ENCODE measurements at places on chromosomes 11 and 22.

DNA sequence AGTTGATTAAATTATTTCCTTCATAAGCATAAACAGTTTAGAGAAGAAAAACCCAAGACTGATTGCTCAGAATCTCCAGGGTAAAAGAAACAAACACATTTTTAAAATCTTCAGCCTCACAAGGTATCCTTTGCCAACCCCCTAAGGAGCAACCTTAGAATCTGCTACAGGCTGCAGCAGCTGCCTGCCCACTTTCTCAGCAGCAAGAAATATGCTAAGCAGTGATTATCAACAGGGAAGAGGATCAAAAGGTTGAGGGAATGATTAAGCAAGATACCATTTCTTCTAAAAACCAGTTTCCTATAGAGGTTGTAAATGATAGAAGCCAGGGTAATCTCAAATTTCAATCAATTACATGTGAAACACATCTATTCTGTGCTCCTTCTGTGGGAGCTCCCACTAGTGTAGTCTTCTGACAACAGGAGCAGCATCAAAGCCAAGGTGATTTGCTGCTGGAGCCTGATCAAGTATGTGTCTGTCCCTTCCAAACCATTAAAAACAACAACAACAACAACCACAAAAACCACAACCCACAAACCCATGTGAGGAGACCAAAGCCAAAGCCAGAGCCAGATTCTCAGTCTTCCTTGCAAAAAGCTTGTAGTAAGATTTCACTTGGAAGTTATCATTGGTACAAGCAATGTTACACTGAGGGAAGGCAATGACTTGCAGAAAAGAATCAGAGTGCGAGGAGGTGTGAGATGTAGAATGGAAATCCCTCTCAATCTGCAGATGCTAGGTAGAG lies 761.2 kb downstream of the DLG2 start:
- no peak for DNase-seq

DNA sequence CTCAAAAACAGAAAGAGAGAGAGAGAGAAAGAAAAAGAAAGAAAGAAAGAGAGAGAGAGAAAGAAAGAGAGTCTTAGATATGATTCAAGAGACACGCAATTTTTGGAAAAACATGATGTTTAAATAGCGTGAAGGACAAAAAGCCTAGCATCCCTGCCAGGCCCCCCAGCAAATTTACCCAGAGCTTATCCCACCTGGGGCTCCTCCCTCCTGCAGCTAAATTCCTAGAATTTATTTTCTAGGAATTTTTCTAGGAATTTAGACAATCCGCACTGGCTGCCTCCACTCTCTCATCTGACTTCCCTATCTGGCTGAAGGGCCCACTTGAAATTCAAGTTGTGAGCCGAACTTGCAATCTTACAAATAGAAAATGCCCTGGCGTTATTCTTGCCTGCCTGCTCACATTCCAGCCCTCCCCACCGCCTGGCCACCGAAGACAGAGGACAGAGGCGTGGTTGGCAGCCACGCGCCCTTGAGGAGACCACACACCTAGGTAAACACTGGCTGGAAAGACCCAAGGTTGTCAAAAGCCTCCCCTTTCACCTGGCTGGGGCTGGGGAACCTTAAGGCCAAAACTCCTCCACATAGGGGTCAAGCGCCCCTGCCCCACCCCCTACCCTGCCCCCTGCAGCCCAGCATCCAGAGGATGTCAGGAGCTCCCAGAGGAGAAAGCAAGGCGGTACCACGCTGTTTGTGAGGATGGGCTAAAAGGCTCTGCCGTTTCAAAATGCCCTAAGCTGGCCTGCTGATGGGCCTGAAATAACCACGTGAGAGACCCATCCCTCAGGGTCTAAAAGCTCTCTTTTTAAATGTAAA lies 42.2 kb downstream of the AHNAK start:
- DNase-seq: no peak

DNA sequence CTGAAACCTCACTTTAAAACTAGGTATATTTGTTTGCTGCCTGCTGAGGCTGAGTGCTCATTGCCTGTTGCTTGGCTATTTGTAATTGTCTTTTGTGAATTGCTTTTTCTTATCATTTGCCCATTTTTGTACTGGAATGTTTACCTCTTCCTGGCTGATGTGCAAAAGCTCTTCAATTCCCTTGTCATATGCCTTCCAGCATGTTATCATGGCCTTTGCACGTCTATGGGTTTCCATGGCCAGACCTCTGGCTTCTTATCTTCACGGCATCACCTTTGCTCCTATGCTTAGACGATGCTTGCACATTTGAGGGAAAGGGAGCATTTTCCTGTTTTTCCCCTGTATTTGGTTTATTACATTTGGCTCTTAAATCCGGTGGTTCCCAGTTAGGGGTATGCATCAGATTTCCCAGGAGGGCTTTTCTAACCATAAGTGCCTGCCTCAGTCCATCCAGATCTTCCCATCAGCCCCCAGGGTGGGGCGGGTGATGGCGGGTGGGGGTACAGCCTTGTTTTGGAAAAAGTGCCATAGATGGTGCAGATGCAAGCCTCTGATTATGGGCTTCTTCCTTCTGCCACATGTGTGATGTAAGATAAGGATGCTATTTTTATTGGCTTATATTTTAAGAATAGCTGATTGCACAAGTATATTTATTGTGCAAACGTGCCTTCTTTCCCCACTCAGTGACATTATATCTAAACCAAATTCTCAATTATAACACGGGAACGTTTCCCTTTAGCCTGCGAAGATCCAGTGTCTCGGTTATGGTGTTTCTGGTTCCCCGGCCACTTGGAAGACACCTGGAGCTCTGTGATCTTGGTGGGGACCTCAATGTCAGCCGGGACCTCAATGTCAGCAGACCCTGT lies 70.6 kb upstream of the SEPTIN5 start:
- DNase-seq: no peak

DNA sequence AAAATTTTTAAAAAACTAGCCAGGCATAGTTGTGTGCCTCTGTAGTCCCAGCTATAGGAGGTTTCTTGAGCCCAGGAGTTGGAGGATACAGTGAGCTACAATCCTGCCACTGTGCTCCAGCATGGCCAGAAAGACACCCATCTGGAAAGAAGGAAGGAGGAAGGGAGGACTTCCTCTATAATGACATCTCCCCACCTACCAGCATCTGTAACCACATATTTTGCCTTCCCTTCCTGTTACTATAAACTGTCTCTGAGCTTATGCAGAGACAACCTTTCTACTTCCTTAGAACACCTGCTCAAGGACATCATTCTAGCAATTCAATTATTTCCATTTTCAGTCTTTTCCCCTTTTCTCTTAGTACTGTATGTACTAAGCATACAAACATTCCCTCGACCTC lies 2.2 kb upstream of the NUP160 start:
- no peak for DNase-seq

- no peak for DNase-seq
Observed at GRCh38 chr22:39290724-39291161, 28.7 kb downstream of the RPL3 start.

- DNase-seq: no peak
Observed at GRCh38 chr11:12865863-12866595, 143.1 kb upstream of the RASSF10 start.

GRCh38 chr11:120563703-120564572 lies 52.4 kb downstream of the GRIK4 start:
- no peak for DNase-seq

GRCh38 chr11:45104790-45105084 lies 41.7 kb upstream of the PRDM11 start:
- DNase-seq: no peak

DNA sequence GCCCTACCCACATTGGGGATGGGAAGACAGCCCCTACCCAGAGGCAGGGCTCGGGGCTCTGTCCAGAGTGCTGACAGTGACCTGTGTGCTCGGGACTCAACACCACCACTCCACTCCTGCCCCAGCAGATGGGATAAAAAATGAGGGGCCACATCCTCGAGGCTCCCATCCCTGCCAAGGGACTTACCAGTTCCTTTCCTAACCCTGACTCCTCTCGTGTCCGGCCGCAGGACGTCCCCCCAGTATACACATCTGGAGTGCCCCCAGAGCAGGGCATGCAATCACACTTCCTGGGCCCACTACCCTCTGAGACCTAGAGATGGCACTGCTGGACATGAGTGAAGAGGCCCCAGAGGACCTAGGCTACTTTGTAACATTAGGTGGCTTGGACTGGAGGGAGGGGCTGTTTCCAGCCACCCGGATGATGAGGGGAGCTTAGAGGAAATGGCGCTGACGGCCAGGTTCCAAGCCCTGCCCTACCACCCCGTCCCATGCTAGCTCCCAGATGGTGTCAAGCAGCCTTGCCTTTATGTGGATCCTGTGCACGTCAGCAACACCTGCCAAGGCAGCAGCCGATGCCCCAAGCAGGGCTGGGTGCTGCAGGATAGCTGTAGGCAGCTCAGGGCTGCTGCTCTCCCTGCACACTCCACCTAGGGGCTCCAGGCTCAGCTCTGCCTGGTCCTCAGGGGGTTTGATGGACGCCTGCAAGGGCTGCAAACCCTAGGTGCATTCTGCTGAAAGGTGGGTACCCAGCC lies 86.6 kb downstream of the DGCR2 start:
- DNase-seq: no peak

DNA sequence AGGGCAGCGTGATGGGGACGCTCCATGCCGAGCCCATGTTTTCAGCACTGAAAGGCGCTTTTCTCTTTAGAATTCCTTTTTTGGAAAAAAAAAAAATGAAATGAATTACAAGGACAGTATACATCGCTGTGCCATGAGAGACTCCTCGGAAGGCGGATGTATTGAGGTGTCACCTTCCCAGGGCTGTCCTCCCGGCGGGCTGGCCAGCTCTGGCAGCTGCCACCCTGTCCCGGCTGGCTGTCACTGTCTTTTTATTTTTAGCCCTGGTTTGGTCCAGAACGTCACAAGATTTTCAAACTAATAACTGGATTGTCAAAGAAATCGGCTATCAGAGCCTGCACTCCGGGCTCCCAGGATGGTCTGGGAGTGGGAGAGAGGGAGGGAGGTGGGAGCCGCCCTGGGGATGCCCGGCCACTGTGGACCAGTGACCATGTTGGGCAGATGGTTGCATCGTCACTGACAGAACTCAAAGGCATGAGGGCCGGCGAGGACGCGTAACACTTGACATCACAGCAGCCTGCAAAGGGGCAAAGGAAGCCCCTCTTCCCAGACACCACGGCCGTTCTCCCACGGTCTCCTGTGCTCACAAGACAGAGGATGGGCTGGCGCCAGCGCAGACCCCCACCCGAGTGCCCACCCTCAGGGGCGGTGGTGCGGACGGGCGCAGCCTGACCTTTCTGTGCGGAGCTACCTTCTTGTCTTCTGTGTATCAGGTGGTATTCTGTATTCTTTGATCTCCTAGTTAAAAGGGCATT lies 392.9 kb downstream of the TBC1D22A start:
- no peak for DNase-seq

DNA sequence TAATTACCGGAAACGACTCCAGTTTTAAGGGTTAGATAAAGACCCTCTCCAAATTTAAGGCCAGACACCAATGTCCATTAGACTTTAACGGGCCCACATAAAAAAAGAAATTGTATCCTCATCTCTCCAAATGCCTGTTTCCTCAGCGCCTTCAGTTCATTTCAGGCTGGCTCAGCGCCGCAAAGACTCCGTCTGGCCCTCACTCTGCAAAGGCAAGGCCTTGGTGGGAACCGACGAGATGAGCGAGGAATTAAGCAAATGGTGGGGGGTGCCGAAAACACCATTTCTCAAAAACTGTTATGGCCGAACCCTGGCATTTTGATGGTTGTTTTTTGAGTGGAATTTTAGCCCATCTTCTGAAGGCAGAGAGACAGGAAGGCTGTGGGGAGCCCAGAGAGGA lies 15.7 kb downstream of the MN1 start:
- DNase-seq: no peak

DNA sequence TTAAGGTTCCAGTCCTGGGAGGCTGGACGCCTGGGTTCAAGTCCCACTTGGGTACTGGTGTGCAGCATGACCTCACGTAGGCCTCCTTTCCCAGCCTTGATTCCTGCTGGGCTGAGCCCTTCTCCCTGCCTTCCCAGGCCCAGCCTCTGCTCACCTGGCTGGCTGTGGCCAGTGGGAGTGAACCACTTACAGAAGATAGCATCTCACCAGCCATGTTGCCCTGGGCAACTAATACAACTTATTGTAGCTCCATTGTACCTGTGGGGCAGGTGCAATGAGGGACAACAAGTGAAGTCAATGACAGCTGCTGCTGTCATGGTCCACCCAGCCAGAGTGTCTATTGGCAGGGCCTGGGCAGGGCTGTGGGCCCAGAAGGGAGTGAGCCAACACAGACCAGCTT lies 48.4 kb upstream of the MPEG1 start:
- DNase-seq: no peak

DNA sequence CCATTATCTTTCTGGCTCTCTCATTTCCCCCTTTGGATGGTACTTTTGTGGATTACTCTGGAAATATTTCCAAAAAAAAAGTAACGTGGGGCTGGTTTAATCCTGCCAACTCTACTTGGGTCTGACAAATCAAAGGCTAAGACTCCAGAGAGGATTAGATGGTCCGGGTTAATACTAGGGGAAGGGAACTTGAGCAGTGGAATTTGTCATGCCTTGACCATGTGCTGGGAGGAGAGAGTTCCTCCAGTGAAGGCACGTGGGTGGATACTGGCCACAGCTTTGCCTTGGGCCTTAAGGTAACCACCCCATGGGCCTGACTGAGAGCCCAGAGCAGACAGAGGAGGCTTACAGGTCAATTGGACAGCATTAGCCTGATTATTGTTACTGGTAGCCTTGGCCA lies 120.3 kb downstream of the NAV2 start:
- DNase-seq: no peak

DNA sequence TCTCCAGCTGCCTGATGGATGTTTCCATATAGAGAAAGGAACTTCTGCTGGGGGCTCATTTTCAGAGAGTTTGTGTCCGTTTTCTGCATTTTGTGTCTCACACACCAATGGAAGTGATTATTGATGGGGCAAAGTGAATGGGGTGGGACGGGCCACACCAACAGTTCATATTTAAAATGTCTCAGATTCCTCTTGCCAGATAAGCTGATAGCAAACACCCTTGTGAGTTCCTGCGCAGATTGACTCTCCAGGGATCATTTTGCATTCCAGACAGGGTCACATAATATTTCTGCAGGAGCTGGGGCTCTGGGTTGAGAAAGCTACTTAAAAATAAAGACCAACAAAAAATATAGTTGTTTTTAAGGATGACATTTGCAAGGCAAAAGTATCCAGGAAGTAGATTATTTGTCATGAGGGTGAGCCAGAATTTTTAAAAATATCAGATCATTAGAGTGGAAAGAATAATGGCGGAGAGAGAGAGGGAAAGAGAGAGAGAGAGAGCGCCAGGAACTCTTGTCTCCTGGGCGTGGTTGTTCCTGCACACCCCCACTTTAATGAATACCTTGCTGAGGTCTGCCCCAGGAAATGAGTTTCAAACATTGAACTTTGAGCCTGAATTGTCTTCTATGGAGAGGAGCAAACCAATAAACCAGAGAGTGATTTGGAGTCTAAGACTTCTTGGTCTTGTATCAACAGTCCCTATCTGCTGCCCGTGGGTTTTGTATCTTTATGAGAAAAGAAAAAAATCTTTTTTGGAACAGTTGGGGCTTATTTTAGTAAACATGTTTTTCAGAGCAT lies 33.3 kb downstream of the MICAL2 start:
- DNase-seq: no peak

DNA sequence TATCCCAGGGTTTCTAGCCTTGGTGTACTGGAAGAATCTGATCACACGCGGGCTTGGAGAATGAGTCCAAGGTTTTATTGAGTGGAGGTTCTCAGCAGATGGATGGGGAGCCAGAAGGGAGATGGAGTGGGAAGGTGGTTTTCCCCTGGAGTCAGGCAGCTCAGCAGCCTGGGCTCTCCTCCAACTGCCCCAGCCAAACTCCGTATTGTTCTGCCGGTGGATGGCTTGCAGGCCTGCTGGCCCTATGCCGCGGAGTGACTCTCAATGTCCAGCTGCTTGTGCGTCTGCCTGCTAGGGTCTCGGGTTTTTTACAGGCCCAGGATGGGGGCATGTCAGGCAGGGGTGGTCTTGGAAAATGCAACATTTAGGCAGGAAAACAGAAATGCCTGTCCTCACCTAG lies 162.4 kb upstream of the LMO1 start:
- no peak for DNase-seq
